ENCODE measurements at places on chromosomes 6 and 20.

DNA sequence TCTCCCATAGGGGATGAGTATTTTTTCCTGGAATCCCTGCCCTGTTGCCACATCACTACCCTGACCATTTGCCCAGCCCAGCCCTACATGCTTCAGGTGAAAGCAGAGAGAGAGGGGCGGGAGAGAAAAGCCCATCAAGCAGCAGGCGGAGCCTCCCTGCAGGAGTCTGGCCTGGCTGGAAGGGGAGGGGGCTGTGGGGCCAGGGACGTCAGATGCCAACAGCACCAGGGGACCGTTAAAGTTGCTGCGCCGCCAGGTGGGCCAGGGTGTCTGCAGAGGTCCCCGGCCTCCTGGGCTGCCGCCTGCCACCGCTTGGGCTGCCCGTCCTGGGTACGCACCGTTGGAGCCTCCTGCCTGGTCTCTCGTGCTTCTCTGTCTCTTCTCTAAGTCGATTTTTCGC, 757 bp upstream of the R3HDML start:
- DNase-seq = no peak

DNA sequence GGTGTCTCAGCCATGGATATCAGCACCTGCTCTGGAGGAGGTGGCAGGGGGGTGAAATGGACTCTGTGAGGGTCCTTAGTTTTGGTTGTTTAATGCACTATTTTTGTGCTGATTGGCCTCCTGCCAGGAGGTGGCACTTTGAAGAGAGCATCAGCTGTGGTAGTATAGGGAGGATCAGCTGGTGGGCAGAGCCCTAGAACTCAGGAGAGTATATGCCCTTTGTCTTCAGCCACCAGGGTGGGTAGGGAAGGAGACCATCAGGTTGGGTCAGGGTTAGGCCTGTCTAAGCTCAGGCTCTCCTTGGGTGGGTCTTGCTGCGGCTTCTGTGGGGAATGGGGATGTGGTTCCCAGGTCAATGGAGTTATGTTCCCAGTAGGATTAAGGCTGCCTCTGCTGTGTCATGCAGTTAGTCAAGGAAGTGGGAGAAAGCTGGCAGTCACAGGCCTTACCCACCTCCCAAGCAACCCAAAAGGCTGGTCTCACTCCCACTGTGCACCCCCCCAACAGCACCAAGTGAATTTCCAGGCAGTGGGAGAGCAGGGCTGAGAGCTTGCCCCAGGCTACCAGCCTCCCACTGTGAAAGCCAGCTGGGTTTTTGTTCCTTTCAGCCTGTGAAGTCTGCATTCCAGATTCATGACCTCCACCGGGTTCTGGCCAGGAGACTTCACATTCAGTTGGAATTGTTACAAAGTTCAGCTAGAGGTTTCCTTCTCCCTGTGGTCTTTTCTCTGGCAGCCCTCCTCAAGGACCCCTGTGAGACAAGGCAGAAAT, 5.7 kb upstream of the OSTM1 start:
- peak; percentile 42 for DNase-seq

DNA sequence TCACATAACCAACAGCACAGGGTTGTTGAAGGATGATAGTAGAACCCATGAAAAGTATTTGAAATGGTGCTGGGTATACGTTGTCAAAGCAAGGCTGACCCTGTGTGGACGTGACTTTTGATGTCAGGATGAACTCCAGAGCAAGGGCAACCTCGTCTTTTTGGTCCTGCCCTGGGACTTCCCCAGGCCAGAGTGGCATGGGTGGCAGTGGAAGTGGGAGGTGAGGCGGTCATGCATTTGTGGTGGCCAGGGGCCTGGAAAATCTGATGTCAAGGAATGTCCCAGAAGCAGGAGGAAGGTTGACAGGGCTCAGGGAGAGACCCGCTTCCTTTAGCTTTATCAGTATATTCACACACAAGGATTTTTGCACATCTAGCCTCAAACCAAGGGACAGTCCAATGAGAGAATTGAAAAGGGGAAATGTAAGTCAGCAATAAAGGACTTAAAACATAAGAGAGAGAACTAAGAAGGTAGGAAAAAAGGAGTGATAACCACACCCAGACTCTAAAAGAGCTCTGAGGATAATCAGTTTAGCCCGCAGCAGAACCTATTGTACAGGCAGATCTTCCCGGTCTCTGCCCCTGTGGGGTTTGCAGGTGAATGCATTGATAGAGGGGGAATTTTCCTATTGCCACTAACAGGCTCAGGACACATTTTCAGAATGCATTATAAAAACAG, 98.8 kb upstream of the HDGFL1 start:
- DNase-seq = no peak

GRCh38 chr6:112352607-112353006, 5.5 kb downstream of the RFPL4B start:
- no peak for DNase-seq

DNA sequence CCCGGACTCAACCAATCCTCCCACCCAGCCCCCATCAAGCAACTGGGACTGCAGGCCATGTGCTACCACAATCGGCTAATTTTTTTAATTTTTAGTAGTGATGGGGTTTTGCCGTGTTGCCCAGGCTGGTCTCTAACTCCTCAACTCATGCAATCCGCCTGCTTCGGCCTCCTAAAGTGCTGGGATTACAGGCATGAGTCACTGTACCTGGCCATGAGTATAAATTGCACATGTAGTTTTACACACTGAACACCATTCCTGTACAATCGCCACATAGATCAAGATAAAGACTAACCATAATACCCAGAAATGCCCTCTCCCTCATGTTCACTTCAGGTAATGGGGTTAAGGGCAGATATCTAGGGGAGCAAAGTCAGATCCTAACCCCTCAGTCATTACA, 26.4 kb downstream of the TRPC4AP start:
- no peak for DNase-seq

- DNase-seq = peak; percentile 89
These were observed 81.7 kb upstream of the AFDN start for GRCh38 chr6:167744681-167745669.

GRCh38 chr6:89139509-89140346, 6.1 kb upstream of the PM20D2 start:
- peak; percentile 29 for DNase-seq

- no peak for DNase-seq
These were observed 15.5 kb downstream of the COL9A3 start for GRCh38 chr20:62832212-62832922.

DNA sequence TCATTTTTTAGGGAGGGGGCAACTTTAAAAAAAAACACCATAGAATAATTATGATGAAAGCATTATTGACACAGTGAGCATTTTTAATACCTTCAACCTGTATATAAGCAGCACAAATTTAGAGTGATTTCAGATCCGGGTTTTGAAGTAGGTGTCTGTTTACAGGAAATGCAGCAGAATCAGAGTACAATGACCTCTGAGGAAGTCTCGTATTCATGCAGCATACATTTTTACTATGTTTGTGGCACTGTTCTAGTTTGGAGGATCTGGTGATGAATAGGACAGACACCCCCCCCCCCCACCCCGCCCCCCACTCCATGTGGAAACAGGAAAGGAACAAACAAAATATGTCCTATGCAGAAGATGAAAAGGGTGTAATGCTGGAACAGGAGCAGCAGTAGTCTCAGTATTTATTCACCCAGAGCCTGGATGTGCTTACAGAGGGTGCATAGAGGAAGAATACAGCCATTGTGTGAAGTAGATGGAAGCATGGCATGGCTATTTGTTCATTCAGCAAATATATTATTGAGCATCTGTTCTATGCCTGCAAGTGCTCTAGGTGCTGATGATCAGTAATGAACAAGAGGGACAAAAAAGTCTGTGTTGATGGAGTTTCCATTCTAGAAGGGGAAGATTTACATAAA, 19.7 kb downstream of the VAPB start:
- peak; percentile 20 for DNase-seq

GRCh38 chr6:161076181-161076677, 84.7 kb downstream of the MAP3K4 start:
- DNase-seq = no peak

- peak; percentile 79 for DNase-seq
These were observed 22.5 kb downstream of the MOCS3 start for GRCh38 chr20:50980851-50981713.

DNA sequence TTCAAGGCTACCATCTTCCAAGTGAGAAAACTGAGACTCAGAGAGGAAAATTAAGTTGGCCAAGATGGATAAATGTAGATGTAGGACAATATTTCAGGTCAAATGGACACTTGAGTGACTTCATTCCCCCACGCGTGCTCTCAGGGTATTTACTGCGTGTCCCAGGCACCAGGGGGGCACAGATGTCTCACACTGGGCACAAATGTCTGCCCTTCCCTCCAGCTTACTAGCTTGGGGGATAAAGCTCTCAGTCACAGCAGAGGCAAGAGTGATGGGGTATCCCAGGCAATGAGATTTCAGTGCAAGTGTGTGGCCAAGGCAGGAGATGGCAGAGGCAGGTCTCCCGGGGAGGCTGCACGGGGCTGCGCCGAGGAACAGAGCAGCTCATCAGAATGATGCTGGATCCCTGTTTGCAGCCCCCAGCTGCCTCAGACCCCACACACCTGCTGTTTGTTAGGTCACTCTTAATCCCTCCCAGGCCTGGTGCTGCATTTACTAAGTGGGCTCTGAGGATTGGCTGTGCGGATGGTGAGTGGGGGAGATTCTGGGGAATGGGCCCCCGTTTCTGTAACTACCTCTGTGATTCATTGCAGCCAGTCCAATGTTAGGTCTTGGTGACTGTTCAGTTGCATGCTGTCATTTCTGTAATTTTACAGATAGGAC, 44.1 kb downstream of the PTK7 start:
- no peak for DNase-seq

- DNase-seq = peak; percentile 55
These were observed 72.4 kb downstream of the HFE start for GRCh38 chr6:26159357-26160273.

- DNase-seq = no peak
These were observed 7.2 kb downstream of the C20orf202 start for GRCh38 chr20:1210501-1210900.

DNA sequence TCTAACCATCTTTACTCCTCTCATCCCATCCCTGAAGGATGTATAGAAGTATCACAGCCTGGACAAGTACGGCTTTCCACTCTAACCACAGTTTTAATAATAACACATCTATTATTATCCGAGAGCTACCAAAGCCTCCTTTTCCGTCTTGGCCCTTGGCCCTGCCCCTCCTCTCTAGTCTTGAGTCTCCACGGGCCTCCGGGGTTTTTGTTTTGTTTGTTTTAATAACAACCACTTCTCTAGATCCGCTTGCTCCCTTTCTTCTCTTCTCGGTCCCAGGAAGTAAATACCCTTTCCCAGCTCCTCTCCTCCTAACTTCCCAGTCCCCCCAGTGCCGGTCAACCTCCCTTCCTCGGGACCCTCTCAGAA, 661 bp downstream of the LCA5 start:
- DNase-seq = peak; percentile 65
